ENCODE measurements at places on chromosomes 3 and 15.

DNA sequence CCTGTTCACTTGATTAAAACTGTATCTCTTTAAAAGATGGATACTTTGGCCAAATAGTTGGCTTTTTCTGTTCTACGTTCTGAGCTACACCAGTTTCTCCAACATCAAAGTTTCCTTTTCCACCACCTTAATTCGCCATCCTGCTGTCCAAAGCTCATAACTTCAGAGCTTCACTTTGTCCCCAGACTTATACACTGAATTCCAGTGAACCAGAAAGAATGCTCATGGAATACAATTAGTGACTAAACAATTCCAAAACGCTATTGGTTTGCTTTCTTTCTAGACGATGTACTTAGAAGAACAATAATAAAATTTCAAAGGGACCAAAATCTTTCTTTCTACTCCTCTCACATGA, 23.2 kb downstream of the GPR15 start:
- DNase-seq = no peak

GRCh38 chr3:189486556-189486955, 144.6 kb upstream of the TP63 start:
- no peak for DNase-seq

DNA sequence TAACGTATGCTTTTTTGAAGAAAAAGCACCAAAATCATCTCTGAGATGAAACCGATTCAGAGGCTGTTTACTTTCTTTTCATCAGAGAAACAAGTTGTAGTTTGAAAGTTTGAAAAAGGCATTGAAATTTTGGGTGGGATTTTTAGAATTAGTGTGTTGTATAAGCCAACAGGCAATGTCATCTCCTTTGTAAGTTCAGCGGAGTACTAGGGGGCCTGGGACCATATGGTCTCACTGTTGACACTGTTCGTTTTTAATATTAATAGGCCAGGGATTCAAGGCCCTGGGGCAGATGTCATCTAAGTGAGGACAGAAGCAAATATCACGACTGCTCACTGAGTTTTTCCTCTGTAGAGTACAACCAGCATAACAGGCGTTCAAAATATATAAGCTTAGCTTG, 256.2 kb upstream of the RARB start:
- DNase-seq = no peak

DNA sequence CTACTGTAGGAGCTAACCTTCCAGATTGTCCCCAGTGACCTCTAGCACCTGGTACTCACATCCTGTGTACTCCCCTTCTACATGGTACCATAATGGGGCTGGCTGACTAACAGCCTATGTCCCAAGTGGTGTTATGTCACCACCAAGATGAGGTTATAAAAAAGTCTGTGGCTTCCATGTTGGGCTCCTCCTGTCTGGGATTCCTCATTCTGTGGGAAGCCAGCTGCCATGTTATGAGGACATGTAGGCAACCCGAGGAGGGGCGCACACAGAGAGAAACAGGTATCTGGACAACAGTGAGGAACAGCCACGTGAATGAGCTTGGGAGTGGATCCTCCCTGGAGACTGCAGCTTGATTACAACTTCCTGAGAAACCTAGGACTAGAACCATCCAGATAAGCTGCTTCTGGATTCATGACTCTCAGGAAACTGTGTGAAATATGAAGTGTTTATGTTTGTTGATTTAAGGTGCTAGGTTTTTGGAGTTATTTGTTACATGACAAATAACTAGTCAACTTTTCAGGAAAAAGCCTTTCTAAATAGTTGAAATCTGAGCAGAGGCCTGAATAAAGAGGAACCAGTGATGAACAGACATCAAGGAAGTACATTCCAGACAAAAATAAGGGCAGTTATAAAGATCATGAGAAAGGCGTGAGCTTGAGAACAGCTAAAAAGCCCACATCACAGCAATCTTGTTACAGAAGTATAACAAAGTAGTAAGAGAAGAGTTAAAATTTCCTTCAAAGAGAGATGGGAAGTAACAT, 21.7 kb downstream of the GOLIM4 start:
- no peak for DNase-seq

- no peak for DNase-seq
Observed at GRCh38 chr15:68354923-68355322, 77.0 kb downstream of the ITGA11 start.

- no peak for DNase-seq
Observed at GRCh38 chr3:82011336-82011735, 249.9 kb upstream of the GBE1 start.

DNA sequence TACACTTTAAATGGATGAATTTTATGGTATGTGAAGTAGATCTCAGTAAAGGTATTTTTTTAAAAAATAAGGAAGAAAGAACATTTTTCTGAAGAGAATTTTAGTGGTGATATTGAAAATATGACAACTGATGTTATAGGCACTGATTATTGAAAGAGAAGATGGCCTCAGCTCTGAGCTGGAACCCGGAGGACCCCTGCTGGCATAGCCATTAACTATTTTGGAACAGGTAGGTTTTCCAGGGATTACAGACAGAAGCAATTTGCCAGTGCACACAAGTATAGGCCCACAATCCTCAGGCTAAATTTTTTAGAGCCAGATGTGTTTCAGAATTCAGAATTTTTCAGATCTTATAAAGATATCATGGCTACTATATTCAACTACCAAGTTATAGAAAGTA, 315.9 kb upstream of the GPR149 start:
- no peak for DNase-seq

GRCh38 chr15:57758560-57758959, 52.0 kb downstream of the POLR2M start:
- DNase-seq = no peak

- no peak for DNase-seq
Observed at GRCh38 chr3:179971280-179971679, 65.5 kb downstream of the PEX5L start.

- no peak for DNase-seq
Observed at GRCh38 chr3:171991166-171991565, 48.2 kb upstream of the FNDC3B start.

- DNase-seq = no peak
Observed at GRCh38 chr15:70265466-70265978, 167.8 kb upstream of the TLE3 start.

- no peak for DNase-seq
Observed at GRCh38 chr3:160980740-160981139, 124.4 kb downstream of the B3GALNT1 start.

- DNase-seq = no peak
Observed at GRCh38 chr3:22474706-22475445, 723.9 kb upstream of the ZNF385D start.

DNA sequence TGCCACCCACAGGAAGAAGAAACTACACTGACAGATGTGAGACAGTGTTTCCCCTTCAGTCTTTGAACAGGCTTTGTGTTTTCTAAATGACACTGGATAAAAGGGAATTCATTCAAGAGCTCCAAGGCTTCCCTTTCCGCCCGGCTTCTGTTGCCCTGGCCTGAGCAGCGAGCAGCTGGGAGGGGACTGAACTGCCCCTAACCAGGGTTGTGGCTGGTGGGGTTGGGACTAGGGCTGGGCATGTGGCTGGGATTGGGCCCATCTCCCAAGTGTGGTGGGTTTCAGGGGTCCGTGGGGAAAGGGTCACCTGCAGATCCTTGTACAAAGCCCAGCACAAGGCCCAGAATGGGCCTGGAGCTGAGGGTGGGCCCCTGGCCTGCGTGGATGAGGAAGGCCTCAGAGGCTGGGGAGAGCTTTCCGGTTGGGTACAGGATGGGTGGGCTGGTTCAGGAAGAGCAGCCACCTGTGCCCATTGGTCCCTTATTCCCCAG, 10.4 kb downstream of the VILL start:
- no peak for DNase-seq

GRCh38 chr15:92809880-92810361, 90.2 kb upstream of the CHD2 start:
- DNase-seq = peak; percentile 34

GRCh38 chr15:69725957-69726356, 273.3 kb downstream of the RPLP1 start:
- DNase-seq = no peak

GRCh38 chr3:52454250-52454937, 553 bp upstream of the TNNC1 start:
- no peak for DNase-seq

DNA sequence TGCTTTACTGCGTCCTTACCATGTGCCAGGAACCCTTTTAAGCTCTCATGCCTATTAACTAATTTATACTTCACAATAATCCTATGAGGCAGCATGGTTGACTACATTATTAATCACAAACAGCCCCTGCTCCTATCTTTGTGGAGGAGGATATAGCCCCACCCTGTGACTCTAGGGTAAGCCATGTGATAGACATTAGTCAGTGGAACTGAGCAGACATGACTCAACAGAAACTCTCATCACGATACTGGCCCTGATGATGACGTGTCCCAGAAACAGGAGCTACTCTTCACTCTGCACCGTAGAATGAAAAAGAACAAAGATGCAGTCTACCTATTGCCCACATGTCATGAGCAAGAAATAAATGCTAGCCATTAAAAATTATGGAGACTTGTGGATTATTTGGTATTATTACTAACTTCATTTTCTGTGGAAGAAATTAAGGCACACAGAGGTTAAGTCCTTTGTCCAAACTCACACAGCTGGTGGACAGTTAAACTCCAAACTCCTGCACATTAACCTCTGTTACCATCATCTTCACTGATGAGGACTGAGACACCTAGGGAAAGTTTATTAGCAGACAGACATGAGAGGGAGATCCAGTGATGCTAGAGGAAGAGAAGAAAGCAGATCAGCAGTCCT, 51.2 kb downstream of the CFAP20DC start:
- DNase-seq = peak; percentile 28

- DNase-seq = no peak
Observed at GRCh38 chr3:124451630-124452317, 278.5 kb upstream of the UMPS start.

DNA sequence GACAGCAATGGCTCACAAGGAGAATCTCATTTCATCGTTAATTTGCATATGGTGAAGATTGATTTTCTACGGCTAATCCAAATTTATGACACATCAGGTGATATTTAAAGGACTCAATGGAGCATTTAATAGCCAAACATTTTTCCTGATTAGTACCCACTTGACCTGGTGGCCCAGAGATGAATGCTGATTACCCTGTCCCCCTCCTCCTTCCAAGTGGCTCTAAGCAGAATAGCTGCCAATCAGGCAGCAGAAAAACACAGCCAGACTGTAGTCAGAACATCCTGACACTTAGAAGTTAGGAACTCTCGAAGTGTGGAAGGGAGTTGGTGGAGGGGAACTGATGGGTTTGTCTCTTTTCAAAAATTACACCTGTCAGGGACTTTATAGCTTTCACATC, 302.5 kb downstream of the ZNF621 start:
- DNase-seq = no peak

DNA sequence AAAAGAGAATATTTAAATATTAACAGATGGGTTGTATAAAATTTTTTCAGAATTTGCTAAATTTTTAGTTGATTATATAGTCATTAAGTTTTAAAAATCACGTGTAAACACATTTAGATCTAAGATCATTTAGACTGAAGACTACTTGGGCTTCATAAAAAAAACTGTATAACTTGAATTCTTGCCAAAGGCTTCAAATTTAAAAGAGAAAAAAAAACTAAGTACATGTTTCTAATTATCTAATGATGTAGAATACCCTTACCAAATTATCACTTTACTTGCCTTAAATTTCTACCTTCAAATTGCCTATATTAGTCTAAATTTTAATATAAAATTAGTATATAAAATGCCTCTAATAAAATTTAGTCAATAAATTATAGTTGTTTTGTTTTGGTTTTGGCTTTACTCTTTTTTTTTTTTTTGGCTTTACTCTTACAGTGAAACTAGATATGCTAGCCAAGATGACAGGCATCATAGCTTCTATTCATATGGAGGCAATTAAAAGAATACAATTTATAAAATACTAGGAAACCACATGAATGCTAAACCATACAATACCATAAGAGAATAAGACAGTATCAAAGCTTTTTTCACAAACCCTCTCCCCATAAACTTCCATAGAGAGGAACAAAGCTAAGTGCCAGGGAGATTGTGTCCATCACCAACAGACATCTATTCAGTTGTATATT, 183.1 kb upstream of the KCNMB2 start:
- DNase-seq = no peak

- no peak for DNase-seq
Observed at GRCh38 chr3:100027321-100027720, 87.0 kb downstream of the FILIP1L start.

GRCh38 chr3:81485444-81485865, 276.0 kb downstream of the GBE1 start:
- no peak for DNase-seq

- DNase-seq = peak; percentile 41
Observed at GRCh38 chr3:48990636-48991469, 812 bp downstream of the P4HTM start.

- no peak for DNase-seq
Observed at GRCh38 chr15:79089890-79090486, 592 bp downstream of the RASGRF1 start.

DNA sequence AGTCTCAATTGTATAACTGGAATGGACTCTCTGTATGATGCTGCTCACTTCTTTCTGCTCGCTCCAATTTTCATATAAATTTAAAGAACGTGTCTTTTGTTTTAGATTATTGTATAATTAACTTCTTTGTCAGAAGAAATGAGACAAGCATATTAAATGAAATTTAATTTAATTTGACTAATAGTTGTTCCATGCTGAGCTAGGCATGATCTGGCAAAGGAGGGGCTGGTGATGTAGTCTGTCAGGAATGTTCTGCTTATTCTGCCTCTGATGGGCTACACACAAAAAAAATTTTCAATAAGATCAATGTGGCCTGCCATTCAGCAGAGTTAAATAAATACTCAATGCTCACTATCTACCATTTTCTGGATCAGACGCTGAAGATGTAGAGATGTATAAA, 208.4 kb upstream of the CD96 start:
- no peak for DNase-seq

GRCh38 chr15:80152896-80153876, at the start of gene FAH:
Gene FAH (plus strand): TSS chr15:80152999. CDS start chr15:80153055, 56 bp downstream.
- no peak for DNase-seq

DNA sequence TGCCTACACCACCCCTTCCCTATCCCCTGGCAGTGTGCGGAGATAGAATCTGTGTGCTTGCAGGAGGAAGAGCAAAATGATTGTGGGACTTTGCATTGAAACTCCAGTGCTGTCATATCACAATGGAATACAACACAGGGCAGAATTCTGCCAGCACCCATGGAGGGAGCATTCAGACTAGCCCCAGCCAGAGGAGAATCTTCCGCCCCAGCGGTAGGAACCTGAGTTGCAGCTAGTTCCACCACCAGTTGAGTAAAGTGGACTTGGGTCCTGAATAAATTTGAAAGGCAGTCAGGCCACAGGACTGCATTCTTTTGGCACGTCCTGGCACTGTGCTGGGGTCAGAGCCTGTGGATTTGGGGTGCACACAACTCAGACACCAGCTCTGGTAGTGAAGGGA, 27.5 kb downstream of the NCBP2 start:
- no peak for DNase-seq

GRCh38 chr3:132549890-132550578, 47.0 kb upstream of the ACKR4 start:
- DNase-seq = no peak

DNA sequence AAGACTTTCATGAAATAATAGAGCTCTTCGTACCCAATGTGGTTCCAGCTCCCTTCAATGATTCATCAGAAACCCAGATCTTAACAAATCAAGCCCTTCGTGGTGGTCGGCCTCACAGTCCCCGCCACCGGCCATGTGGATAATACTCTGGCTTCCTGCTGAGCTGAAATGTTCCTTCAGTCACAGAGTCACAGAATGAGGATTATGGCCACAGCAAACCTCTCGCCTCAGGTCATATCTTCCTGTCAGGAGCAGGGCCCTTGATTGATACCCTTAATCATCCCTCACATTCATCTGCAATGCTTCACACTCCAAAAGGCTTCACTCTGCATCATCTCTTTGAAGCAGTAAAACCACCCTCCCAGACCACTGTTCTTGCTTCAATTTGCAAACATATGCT, 452.6 kb downstream of the OCA2 start:
- DNase-seq = no peak

- peak; percentile 17 for DNase-seq
Observed at GRCh38 chr3:39668420-39668819, 141.0 kb upstream of the MYRIP start.
